ENCODE measurements at places on chromosomes 3 and 15.

DNA sequence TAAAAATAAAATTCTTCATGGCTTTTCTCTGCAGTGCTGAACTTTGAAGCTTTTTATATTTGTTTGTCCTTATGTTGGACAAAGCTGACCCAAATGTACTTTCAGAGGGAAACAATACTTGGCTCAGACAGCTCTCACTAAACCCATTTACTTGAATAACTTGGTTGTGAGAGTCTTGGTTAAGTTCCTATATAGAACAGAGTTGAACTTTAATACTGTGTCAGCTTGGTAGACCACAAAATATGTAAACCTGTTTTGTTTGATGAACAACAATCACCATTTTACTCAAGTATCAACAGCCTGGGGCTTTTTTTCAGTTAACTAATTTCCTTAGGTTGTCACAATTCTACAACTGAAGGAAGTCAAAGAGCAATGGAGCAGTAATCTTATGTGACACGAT lies 211.9 kb downstream of the CADM2 start:
- DNase-seq, result no peak

GRCh38 chr3:137191133-137191923 lies 233.5 kb downstream of the IL20RB start:
- DNase-seq, result no peak

DNA sequence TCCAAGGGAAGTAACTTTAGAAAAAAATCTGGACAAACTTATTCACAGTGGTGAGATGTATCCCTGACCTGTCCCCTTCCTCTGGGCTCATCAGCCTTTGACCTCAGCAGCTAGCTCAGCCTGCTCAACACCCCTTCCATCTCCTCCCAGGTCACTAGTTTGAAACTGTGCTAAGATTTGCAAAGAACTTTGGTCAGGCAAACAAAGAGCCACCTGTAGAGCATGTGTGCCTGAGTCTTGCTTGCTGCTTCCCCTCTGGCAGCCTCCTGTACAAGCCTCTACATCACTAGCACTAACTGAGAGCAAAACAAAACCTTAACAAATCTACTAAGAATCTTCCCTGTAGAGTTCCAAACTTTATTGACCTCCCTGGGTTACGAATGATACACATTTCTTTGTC lies 43.9 kb downstream of the NR1I2 start:
- DNase-seq, result no peak

- DNase-seq, result peak; percentile 2
These were observed at the start of gene GADL1 for GRCh38 chr3:30894521-30895251. Gene GADL1 (minus strand): TSS chr3:30894661. CDS start chr3:30894614, 47 bp downstream.

GRCh38 chr3:25080461-25080860 lies 347.6 kb upstream of the RARB start:
- no peak for DNase-seq

- no peak for DNase-seq
These were observed 181.8 kb downstream of the SSR3 start for GRCh38 chr3:156373095-156373494.

DNA sequence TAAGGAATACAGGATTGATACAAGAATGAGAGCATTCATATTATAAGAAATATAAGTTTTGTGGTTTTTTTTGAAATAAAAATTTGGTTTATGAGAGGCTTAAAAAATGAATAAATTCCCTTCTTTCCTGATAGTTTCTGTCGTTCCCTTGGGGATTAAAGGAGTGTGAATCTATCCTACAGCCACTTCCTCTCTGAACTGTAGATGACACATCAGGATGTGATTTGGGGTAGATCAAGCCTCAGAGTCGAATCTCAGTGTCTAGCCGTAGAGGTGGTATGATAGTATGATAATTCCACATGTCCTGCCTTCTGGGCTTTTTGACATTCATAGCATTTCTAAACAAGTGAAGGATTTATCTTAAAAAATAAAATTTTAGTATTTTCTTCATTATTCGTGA lies 343.1 kb downstream of the LPP start:
- no peak for DNase-seq

- no peak for DNase-seq
These were observed 6.0 kb downstream of the GNB5 start for GRCh38 chr15:52185151-52185561.

DNA sequence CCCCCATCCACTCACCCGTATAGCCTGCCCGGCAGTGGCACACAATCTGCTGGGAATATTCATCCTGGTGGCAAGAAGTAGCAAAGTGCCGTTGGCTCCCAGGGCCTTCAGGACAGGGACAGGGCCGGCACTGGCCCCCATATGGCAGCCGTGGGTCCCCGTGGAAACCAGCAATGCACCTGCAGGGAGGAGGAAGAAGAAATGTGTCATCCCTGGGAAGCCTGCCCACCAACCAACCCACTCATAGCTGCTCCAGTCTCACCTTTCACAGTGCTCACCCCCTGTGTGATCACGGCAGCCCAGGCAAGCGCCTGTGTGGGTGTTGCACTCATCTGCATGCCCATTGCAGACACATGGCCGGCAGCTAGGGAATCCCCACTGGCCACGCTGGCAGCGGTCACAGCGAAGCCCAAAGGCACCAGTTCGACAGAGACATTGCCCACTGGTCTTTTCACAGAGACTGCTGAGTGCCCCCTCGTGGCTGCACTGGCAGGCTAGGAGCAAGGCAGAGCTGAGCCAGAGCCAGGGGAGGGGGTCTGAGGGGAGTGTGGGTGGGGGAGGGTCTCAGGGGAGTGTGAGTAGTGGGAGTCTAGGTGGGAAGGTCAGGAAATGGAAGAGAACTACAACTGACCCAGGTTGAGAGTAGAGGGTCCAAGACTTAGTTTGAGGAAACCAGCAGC lies 4.5 kb upstream of the USP19 start:
- DNase-seq, result no peak

DNA sequence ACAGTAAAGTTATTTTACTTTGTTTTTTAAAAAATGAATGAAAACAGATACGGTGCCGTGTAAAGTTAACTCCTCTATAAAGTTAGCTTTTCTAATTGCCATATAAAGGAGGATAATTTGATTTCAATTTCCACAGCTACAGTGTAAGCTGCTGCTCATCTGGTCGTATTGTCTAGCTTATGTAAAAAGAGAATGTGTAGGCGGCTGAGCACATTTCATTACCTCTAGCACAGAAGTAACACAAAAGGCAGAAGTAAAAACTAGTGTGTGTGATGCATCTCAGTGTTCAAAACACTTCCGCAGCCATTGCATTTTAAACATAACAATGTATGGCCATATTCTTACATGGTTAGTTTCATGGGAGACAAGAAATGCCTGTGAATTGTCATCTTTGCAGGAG lies 105.0 kb upstream of the P2RY1 start:
- DNase-seq, result no peak

GRCh38 chr15:38216763-38217162 lies 35.9 kb upstream of the SPRED1 start:
- DNase-seq, result no peak

- no peak for DNase-seq
These were observed 188.3 kb downstream of the ECT2 start for GRCh38 chr3:172938788-172939187.

- no peak for DNase-seq
These were observed 586.7 kb downstream of the NTRK3 start for GRCh38 chr15:87669846-87670245.

DNA sequence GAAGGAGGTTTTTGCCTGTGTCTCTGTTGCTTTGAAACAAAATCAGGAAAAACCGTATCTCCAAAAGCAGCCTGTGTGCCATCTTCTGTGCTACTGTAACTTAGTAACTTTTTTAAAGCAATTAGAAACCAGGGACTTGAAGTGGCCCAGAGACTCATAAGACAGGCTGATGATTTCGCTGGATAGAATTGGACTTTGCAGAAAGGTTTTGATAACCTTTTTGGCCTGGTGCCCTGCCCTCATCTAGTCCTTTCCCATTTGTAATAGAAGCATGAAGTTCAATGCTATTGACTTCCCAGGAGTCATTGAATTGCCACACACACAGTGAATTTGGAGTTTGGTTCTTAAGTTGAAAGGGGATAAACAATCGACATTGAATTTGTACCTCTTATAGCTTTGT lies 157.2 kb downstream of the PTPRG start:
- no peak for DNase-seq

GRCh38 chr15:81839387-81839786 lies 206.4 kb downstream of the MEX3B start:
- no peak for DNase-seq

DNA sequence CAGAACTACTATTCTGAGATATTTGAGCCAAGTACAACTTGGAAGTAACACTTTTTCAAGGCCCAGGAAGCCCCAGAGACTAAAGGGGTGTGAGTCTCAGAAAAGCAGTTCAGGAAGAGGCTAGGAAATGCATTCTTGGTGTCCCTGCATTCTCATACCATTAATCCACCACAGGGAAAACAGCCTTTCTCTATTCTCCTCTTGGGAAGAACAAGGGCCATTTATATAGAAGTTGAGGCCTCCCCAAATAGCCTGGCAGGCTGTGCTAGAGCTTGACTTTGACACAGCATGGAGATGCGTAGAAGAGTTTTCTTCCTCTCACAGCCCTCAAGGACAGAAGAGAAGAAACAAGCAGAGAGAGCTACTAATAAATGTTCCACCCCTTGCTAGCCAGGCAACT lies 5.5 kb upstream of the NR2C2 start:
- no peak for DNase-seq

DNA sequence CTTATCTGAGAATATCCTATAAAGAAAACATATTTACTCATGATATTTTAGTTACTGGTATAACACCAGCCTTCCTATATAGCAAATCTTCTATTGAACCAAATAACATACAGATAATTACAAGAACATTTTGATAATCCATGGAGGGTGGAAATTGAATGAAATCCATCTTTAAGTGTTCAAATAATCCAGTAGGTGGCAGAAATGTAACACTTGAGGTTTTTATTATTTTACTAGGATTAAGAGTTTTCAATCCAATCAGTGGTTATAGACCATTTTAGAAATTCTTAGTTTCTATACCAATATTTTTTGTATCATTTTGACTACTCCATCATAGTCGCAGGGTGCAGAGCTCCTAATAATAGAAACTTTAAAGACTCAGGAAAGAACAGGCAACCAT lies 101.9 kb upstream of the KCNH8 start:
- no peak for DNase-seq

DNA sequence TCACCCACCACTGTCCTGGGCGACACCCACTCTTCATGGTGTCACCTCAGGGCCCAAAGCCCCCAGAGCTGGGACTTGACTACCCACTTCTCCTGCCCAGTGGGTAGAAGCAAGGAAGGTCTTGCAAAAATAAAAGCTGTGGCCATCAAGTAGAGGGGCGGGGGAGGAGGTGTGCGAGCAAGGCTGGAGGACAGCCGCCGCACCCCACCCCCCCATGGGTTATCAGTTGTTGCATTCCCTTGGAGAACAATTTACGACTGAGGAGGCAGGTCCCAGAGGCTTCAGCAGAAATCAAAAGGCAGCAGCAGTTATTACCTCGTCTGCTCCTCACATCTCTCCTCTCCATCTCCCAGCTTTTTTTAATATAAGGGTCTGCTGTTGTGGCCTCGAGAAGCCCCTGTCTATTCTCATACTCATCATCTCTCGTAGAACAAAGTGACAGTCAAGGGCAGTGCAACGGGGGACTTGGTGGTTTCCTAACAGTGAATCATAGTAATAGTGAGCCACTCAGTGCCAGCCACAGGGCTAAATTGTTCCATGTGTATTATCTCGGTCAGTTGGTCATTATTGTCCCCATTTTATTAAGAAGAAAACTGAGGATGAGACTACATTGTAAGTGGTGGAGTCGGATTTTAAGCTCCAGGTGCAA lies 116.4 kb downstream of the PDCD6IP start:
- DNase-seq, result no peak
